Endothelial cell of coronary artery (primary cell): ENCODE measurements at places on chromosomes 16 and 17. TPM values are rescaled to one million over a fixed set of nuclear protein-coding genes. Genes with fewer than 3 reads are reported as not detected.

Gene TEX19
- total RNA-seq, result under 0.01 and 0.09 TPM in 2 replicates

Gene KRTAP3-2
- not detected in 2 replicates for total RNA-seq

Gene NUPR1
- under 0.01 and 1.6 TPM in 2 replicates for total RNA-seq

Gene PRSS21
- total RNA-seq, result not detected in 2 replicates

Gene ZNF18
- 5.7 and 6.3 TPM in 2 replicates for total RNA-seq

Gene DNAI2
- total RNA-seq, result not detected in 2 replicates

Gene GAA
- total RNA-seq, result 14.9 and 26.4 TPM in 2 replicates

Gene ZNF652
- 6.1 and 10.4 TPM in 2 replicates for total RNA-seq

Gene HSD17B2
- 0.45 and 1.7 TPM in 2 replicates for total RNA-seq

Gene PRKAR1A
- total RNA-seq, result 204 and 216 TPM in 2 replicates
